ENCODE measurements at places on chromosomes 6 and 20.

DNA sequence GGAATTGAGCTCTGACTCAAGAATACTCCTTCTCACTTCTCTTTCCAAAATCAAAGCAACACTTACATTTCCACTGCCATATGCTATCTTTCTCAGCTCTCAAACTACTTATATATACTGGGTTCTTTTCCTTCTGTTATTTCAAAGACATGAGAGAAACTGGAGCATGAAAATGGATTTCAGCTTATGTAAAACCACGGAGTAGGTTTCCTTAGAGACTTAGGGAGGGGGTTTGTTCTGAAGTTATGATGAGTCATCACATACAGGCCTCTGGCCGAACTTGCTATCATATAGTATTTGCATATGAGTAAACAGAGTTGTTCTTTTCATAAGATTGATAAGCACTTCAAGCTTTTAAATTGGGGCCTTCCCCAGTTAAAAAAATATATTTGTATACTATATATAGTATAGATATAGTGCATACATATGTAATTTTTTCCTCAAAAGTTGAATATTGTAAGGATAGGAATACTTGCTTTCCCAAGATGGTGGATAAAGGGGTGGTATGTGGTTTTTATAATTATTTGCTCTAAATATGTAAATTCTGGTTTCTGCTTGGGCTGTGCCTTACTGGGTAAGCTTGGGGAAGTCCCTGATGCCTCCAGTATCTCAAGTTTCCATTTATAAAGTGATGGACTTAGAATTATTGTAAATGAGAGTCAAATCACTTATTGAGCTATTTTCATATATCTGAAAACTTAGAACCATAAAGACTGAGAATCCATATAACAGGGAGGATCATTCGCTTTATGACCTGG is 273.9 kb downstream of the RFPL4B start:
- DNase-seq = no peak

DNA sequence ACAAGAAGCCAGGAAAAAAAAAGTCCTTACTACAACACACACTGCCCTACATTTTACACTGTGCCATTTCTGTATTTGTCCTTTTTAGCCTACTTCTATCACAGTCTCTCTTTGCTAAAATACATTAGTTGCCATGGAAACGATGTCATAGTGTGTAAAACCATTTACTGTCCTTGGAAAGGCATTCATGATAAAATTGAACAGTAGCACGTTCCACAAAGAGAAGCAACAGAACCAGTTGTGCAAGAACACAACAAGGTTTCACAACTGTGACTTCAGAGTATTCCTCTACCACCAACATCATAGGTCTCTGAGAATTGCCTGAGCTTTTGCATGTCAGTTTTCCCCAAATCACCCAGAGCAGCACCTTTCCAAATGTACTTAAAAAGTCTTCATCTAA is 20.5 kb downstream of the FYN start:
- no peak for DNase-seq

- DNase-seq = no peak
These were observed 262.0 kb downstream of the MAFB start for GRCh38 chr20:40427026-40427425.

DNA sequence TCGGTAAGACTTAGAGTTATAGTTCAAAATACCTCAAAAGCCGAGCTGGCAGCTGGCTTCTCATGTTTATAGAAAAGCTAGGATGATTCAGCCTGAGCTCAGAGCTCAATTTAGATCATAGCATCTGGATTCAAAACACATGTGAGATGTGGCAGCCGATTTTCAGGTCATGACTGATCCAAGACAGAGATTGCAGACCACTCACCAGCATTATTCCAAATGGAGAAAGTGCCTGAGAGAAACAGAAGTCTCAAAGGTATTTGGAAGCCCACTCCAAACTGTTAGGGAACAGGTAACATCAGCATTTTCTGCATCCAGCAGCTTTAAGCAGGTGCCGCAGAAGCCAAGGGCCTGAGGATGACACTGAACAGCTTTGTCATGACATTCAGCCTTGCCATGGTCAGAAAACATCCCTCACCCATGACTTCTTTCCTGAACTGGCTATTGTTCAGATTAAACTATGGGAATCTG is 102.2 kb downstream of the BACH2 start:
- no peak for DNase-seq

- no peak for DNase-seq
These were observed 12.6 kb upstream of the SLPI start for GRCh38 chr20:45266977-45267376.

DNA sequence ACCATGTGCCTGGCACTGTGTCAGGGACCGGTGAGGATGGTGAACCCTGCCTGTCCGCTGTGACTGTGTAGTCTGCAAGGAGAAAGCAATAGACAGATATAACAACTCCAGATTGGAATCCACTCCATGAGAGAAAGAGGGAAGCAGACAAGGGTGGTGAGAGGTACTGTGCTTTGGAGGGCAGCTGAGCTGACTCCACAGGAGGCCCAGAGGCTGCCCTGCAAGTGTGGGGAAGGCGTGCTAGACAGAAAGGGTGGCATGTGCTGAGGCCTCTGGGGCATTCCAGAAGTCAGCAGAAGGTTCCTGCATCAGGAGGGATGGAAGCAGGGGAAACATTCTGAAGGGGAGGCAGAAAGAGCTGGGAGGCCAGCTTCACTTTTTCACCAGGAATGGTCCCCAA is 39.3 kb upstream of the APCDD1L start:
- DNase-seq = no peak

- DNase-seq = no peak
These were observed 27.2 kb upstream of the SYNJ2 start for GRCh38 chr6:157954150-157955117.

DNA sequence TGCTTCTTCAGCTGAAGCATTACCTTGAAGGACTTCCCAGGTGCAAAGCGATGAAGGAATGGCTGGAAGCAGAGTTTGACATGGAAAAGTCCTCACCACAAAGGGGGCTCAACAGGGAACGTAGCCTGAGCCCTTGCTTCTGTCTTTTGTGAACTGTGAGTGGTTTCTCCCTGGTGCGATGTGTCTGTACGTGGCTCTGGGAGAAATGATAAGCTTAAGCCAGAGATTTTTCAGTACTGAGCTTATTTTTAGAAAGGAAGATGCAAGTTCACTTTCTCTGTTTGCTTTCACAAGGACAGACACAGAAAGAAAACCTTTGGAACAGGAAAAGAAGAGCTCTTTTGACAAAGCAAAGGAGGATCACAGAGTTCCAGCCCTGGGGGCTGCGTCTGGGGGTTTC is 79.4 kb downstream of the DACT2 start:
- no peak for DNase-seq
